Liver (tissue), 10 donors: ENCODE measurements at places on chromosomes 6 and 20. TPM values are rescaled to one million over a fixed set of nuclear protein-coding genes. Genes with fewer than 3 reads are reported as not detected.

Gene DIDO1
- total RNA-seq: 24.0 TPM

Gene BPIFB4
- total RNA-seq: not detected

Gene TAAR2
- total RNA-seq: not detected

Gene C6orf47
- total RNA-seq: 10.8 TPM

Gene ZBTB46
- total RNA-seq: 8.2 TPM

Gene LSM14B
- 15.9 TPM for total RNA-seq

Gene DDO
- 11.1 TPM for total RNA-seq

Gene MEI4
- total RNA-seq: 0.42 TPM

Gene PPP1R3G
- total RNA-seq: 3.0 TPM

Gene ENPP3
- total RNA-seq: 6.1 TPM
